ENCODE measurements at places on chromosomes 6 and 20. TPM values are rescaled to one million over a fixed set of nuclear protein-coding genes. Genes with fewer than 3 reads are reported as not detected.

Gene BFSP1
- total RNA-seq = 4.5 TPM

Gene DLK2
- total RNA-seq = 5.0 TPM

Gene FOXQ1
- total RNA-seq = 3.7 TPM

Gene CST7
- total RNA-seq = not detected

Gene EZR
- 285 TPM for total RNA-seq

Gene HLA-DMA
- 2.4 TPM for total RNA-seq

Gene OR2B6
- total RNA-seq = 0.15 TPM

Gene OR11A1
- total RNA-seq = not detected

Gene RNF5
- 46.3 TPM for total RNA-seq

Gene MTHFD1L
- 45.0 TPM for total RNA-seq

Gene CCND3
- 182 TPM for total RNA-seq

Gene PAQR8
- 1.1 TPM for total RNA-seq

Gene SLC17A1
- not detected for total RNA-seq

Gene COX4I2
- total RNA-seq = not detected

Gene TULP1
- total RNA-seq = not detected

Gene WFDC5
- total RNA-seq = not detected

Gene HS3ST5
- not detected for total RNA-seq

Gene ANKRD66
- total RNA-seq = not detected

Gene OR12D3
- total RNA-seq = not detected

Gene ECT2L
- total RNA-seq = not detected

Gene SLC25A27
- total RNA-seq = 0.09 TPM

Gene REM1
- 0.10 TPM for total RNA-seq

Gene ARHGAP40
- not detected for total RNA-seq

Gene MRPS10
- total RNA-seq = 38.9 TPM

Gene BCKDHB
- 9.2 TPM for total RNA-seq

Gene BCAS1
- 0.53 TPM for total RNA-seq

Gene SAMD3
- total RNA-seq = not detected

Gene HMGN4
- total RNA-seq = 90.4 TPM

Gene CCM2L
- total RNA-seq = 0.42 TPM

Gene SMIM28
- not detected for total RNA-seq

Gene SLC44A4
- 0.14 TPM for total RNA-seq

Gene SIRPB2
- not detected for total RNA-seq

Gene PSORS1C1
- 3.3 TPM for total RNA-seq

Gene SCRT2
- total RNA-seq = not detected

Gene ZNF311
- total RNA-seq = 0.37 TPM

Gene RALGAPB
- total RNA-seq = 16.2 TPM

Gene SLC4A11
- 4.0 TPM for total RNA-seq

Gene EBF4
- total RNA-seq = 2.4 TPM

Gene AIF1
- not detected for total RNA-seq

Gene CUTA
- 211 TPM for total RNA-seq

Gene GRM4
- 0.35 TPM for total RNA-seq

Gene FNDC1
- 0.07 TPM for total RNA-seq

Gene CALHM5
- total RNA-seq = 0.06 TPM

Gene BPIFB1
- 0.14 TPM for total RNA-seq

Gene HCRTR2
- total RNA-seq = not detected

Data from A549 treated with CpdA at 1 μM for 4 hours (cell line).